ENCODE measurements at places on chromosomes 13 and 19.
A peak's percentile ranks its signal among the peaks of the same experiment; 100 is the strongest.

- no peak for DNase-seq
Observed at GRCh38 chr19:54875506-54875905, 1.5 kb downstream of the FCAR start.

DNA sequence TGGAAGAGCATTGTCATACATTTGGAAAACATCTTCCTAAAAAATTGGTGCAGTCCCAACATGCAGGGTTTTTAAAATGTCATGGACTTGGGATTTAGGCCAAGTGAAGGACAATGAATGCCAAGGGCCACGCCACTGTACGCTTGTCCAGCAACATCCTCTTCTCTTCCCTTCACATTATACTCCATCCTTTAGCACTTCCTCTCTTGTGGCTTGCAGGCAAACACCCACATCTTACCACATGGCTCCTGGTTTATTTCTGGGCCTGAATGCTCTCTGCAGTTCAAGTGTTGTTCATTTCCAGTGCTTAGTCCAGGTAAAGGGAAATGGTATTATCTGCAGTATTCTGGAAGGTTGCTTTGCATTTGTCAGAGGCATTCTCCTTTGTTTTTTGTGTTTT lies 45.0 kb downstream of the CBY2 start:
- DNase-seq = no peak

GRCh38 chr13:113186061-113186900 lies 22.2 kb downstream of the PCID2 start:
- DNase-seq = no peak

GRCh38 chr13:87671031-87671752 lies at the start of gene SLITRK5:
Gene SLITRK5, plus strand, starts transcription at chr13:87671371. Its CDS starts 4,018 bp downstream, at chr13:87675389.
- DNase-seq = no peak

DNA sequence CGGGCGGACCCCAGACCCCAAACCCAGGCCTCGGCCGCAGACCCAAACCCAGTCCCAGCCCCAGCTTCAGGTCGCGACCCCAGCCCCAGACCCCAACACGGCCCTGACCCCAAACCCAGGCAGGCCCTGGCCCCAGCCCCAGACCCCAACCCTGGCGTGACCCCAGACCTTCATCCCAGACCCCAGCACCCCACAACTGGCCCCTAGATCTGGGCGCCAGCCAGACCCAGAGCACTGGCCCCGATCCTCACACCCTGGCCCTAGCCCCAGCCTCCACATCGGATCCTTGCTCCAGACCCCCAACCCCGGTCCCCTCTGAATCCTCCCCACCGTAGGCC lies 7.5 kb downstream of the MBD3 start:
- no peak for DNase-seq

DNA sequence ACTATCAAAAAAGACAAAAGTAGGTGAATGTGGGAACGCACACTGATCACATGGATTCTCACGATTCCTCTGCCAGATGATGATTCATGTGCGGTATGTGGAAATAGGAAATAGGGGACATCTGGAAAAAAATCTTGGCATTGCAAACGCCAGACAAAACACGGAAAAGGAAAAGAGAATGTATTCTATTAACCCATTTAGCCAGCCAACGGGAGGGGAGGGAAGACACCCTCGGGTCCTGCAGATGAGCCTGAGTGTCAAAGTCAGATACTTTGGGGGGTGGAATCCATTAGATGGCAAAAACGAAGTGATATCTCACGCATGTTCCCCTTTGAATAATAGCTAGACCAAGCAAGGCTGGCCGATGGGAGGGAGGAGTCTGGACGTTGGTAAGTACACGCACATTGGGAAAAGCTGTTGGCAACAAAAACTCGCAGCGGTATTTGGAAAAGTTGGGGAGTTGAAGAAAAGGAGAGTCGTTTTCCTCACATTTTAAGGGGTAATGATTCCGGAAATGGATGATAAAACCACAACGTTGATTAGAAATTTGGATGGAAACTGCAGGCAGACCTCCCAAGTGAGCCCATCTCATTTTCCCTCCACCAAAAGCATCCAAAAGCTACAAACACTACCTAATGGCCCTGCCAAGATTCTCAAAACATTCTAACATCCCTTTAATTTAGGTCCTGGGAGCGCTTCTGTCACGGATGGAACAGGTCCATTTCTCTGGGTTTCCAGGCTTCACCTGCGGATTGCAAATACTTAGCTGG lies 73.6 kb downstream of the COL4A1 start:
- peak; percentile 56 for DNase-seq

GRCh38 chr13:110014719-110015118 lies 228.3 kb upstream of the IRS2 start:
- DNase-seq = no peak

- no peak for DNase-seq
Observed at GRCh38 chr13:91216928-91217700, 130.4 kb upstream of the MIR17HG start.

GRCh38 chr13:108566413-108567170 lies 62.8 kb upstream of the MYO16 start:
- no peak for DNase-seq

DNA sequence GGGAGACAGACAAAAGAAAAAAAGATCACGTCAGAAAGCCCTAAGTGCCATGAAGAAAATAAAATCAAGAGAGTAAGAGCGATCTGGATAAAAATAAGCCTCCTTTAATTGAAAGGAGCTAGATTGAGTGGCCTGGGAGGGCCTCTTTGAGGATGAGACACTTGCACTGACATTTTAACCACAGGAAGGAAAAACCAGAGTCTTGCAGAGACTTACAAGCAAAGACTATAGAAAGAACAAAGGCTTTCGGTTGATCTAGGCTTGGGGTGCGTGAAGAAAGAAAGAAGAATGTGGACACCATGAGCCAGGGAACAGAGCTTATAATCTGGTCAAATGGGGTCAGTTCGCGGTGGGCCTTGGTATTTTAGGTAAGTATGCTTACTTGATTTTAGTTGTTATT lies 342.7 kb downstream of the COG6 start:
- DNase-seq = no peak

GRCh38 chr13:48534911-48535501 lies 2.1 kb upstream of the RCBTB2 start:
- no peak for DNase-seq

DNA sequence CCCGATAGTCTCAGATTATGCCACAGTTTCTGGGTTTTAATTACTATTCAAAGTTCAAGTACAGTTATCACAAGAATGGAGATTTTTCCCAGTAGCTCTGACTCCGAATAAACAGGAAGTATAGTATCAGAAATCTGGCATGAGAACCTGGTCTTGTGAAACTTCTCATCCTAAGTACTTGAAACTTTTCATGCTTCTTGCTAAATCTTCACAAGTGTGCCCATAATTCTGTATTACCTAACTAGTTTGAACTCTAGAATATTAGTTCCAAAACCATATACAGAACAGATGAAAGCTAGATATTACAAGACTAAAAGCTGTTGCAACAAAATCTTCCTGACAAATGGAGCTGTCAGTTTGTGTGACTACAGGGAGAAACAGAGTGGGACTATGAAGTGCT lies 70.5 kb upstream of the CSNK1A1L start:
- peak; percentile 82 for DNase-seq

- DNase-seq = no peak
Observed at GRCh38 chr19:45311621-45312020, 11.1 kb downstream of the CKM start.

- DNase-seq = no peak
Observed at GRCh38 chr19:13985771-13986347, 20.3 kb downstream of the RFX1 start.

DNA sequence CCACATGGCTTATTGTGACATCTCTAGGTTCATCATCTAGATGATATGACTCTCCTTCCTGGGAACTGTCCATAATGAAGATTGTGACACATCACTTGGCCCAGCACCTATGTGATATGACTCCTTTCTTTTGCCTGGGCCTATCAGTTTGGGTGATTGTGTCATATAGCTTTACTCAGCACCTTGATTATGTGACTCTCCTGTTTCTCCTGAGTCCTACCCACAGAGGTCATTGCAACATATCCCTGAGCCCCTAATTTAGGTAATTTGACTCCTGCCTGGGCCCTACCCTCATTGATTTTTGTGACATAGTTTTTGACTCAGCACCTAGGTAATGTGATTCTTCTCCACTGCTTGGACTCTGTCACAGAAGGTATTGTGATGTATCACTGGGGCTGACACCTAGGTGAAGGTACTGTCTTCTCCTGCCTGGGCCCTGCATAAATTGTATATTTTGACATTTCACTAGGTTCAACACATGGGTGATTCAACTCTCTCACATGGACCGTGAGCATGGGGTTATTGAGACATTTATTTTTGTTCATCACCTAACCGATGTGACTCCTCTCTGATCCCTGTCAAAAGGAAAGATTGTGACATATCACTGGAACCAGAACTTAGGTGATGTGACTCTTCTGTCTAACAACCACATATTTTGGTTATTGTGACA lies 26.2 kb upstream of the ZNF254 start:
- DNase-seq = no peak

- DNase-seq = no peak
Observed at GRCh38 chr19:10478476-10478875, 24.7 kb downstream of the KEAP1 start.

- DNase-seq = no peak
Observed at GRCh38 chr13:106702505-106702904, 134.6 kb upstream of the ARGLU1 start.

DNA sequence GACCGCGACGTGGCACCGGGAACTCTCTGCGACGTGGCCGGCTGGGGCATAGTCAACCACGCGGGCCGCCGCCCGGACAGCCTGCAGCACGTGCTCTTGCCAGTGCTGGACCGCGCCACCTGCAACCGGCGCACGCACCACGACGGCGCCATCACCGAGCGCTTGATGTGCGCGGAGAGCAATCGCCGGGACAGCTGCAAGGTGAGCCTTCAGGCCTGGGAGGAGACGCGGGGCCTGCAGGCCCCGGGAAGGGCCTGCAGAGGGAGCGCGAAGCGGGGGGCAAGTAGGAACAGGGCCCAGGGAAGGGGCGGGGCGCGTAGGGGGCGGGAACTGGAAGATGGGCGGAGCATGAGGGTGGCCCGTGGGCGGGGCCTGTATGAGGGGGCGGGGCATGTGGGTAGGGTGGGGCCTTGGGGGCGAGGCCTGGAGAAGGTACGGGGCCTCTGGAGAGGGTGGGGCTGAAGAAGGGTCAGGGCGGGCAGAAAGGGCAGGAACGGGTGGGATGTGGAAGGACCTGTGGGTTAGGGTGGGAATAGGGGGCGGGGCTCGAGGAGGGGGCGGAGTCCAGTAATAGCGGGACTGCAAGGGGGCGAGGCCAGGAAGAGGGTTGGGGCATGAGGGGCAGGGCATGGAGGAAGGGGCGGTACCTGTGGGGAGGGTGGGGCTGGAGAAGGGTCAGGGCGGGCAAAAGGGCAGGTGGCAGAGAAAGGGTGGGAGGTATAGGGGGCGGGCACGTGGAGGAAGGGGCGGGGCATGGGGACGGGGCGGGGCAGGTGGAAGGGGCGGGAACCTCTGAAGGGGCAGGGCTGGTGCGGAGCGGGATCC lies 2.5 kb downstream of the CFD start:
- DNase-seq = no peak

- DNase-seq = no peak
Observed at GRCh38 chr19:5052515-5052914, 83.6 kb downstream of the KDM4B start.

DNA sequence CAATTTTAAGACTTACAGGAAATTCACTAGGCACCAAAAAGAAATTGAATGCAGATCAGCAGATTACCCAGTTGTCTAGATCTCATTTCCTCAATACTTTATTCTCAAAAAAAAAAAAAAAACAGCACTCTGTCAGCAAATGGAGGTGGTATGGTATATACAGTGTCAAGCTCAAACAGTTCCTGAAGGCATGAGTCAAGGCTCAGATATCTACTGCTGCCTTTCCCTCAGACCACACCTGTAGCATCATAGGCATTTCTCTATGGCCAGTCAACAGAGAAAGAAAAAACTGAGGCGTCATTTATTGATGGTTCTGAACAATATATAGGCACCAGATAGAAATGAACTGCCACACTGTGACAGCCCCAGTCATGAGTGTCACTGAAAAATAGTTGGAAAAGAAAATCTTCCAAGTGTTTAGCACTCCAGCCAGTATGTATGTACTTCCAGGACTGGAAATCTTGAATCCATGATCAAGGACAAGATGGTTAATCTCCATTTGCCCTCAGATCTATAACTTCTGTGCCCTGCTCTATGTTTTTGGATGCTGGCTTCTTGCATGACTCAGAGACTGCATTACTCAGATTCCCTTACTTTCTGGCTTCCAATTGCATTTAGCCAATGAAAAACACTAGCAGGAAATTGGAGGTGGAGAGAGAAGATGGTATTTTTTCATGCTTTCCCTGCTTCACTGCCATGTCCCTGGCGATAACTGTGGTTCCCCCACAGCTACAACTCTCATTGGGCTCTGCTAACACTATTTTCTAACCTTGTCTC lies 8.4 kb upstream of the COG3 start:
- no peak for DNase-seq

GRCh38 chr13:30607908-30608307 lies 9.8 kb upstream of the USPL1 start:
- DNase-seq = no peak

DNA sequence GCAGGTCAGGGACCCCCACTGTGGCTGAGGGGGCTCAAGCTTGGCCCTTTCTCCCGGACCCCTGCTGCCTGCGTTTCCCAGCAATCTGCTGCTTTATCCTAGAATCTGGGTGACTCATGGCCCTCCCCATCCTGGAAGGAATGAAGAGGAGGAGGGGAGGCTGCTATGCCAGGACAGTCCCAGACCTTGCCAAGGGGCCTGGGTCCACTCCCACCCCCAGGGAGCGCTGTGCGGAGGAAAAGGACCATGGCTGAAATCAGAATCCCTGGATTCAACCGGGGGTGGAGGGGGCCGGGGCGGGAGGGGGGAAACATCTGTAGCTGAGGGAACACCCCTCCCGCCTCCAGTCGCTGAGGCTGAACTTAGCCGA lies 20.5 kb downstream of the ZNF114 start:
- DNase-seq = no peak

DNA sequence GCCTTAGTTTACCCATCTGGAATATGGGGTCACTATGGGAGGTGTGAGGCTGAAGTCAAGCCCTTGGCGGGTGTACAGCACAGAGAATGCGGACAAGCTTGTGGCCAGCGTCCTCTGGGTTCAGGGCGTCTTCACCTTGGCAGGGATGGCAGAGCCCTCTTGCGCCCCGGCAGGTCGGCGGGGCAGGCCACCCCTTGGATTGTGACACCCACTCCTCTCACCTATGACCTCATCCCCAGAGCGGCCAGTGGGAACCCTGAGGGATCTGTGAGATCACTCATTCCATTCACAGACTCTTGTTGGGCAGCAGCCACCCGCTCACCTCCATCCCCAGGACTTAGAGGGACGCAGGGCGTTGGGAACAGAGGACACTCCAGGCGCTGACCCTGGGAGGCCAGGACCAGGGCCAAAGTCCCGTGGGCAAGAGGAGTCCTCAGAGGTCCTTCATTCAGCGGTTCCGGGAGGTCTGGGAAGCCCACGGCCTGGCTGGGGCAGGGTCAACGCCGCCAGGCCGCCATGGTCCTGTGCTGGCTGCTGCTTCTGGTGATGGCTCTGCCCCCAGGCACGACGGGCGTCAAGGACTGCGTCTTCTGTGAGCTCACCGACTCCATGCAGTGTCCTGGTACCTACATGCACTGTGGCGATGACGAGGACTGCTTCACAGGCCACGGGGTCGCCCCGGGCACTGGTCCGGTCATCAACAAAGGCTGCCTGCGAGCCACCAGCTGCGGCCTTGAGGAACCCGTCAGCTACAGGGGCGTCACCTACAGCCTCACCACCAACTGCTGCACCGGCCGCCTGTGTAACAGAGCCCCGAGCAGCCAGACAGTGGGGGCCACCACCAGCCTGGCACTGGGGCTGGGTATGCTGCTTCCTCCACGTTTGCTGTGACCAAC lies at the start of gene SPACA4:
Gene SPACA4, plus strand, starts transcription at position 280 of the 896 bp plus-strand sequence. Its CDS starts 237 bp downstream, at position 517.
- no peak for DNase-seq

- peak; percentile 5 for DNase-seq
Observed at GRCh38 chr13:64675255-64675892, 2554.8 kb downstream of the PCDH9 start.

GRCh38 chr13:28049880-28050875 lies 50.2 kb downstream of the FLT3 start:
- DNase-seq = no peak

Data from AG09319 (cell line).